ENCODE measurements at places on chromosomes 4 and X. TPM values are rescaled to one million over a fixed set of nuclear protein-coding genes. Genes with fewer than 3 reads are reported as not detected.

The KIAA1210 gene
- 0.11 TPM for total RNA-seq

GRCh38 chr4:81137446-81137845, 77.6 kb downstream of the PRKG2 start:
- no peak for DNase-seq

The NPFFR2 gene
- not detected for total RNA-seq

DNA sequence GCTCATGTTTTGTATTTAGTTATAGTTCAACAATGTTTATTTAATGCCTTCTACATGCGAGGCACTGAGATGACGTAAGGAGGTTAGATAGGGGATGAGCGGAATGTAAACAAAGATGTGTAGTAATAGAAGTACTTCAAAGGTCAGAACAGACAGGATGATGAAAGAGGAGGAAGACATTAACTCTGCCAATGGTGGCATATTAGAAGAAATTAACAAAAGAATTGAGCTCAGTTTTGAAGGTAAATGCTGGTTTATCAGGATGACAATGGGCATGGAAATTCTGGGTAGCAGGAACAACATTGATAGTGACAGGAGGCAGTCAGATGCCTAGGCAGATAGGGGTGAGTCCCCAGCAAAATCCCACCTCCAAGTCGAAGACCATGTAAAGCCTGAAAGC, 62.3 kb upstream of the PGRMC2 start:
- no peak for DNase-seq

GRCh38 chr4:153531000-153531358, 64.8 kb downstream of the TMEM131L start:
- no peak for DNase-seq

The BEND2 gene
- total RNA-seq = not detected

The RPS6KA6 gene
- total RNA-seq = 3.1 TPM

DNA sequence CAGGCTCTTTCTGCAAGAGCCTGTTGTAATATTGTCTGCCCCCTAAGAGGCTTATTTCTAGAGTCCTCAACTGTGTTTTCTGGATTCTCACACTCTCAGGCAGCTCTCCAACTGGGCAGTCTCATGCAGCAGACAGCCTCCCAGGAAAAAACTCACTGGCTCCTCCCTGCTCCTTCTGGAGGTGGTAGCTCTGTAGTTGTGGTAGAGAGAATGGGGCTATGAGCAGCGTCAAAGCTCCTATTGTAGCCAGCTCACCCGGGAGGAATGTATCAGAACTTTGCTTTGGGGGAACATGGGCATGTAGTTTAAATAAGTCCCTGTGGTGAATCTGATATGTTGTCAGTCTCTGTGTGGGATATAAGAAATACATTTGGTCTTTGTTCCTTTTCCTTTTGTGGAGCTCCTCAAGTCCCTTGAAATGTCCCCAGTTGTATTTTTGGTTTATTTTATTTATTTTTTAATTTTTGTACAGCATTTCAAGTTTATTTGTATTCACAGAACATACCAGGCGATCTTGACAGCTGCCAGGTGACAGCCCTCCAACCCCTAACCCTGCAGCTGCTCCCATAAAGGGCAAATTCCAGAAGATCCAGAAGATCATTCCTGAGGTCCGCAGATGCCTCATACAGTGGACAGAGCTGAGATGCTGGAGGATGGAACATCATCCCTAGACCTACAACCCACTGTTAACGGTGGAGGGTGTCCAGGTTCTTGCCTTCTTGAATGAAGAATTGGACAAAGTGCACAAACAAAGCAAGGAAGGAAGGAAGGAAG, 45.7 kb downstream of the TRIM61 start:
- DNase-seq = no peak

- DNase-seq = no peak
Observed at GRCh38 chr4:176207839-176208238, 12.5 kb upstream of the SPATA4 start.

The SUPT20HL1 gene
- not detected for total RNA-seq

The XAGE2 gene
- not detected for total RNA-seq

DNA sequence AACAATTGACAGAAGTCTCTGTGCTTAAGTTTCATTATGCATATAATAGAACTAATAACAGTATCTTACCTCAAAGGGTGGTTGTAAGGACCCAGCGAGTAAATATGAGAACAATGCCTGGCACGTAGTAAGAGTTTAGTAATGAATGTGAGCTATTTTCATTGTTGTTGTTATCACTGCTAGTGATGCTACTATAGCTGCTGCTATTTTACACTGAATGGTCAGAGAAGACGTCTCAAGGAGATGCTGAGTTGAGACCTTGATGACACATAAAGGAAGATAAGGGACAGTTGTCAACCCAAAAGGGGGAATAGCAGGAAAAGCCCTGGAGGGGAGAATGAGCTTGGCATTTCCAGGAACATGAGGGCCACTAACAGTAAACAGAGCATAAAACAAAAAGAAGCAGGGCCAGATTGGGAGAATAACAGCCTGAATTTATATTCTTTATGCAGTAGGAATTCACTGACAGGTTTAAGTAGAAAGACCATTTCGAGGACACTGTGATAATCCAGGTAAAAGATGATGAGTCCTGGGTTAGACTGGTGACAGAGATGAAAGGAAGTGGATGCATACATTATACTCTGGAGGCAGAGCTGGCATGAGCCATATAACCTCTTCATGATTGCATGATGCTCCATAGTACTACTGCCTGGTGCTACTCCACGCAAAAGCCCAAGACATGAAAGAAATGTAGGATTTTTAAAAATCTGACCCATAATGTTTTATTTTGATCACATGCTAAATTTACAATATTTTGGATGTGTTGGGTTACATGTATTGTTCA, 23.1 kb downstream of the ATP8A1 start:
- no peak for DNase-seq

DNA sequence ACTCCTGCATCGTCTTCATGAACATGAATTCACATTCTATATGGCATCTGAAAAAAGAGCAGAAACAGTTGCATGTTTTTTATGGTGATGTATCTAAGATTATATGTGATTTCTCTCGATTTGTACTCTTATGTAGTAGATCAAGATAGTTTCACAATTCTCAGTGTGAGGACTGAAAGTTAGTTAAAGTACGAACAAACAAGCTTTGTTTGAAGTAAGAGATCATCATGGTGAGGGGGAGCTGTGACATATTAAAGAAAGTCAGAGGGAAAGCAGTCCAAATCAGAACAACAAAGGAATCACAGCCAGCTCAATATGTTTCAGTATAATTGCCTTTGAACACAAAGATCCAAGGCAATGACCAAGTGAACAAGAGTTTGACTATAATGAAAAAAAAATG, 1140.6 kb downstream of the SH3BGRL start:
- DNase-seq = no peak

DNA sequence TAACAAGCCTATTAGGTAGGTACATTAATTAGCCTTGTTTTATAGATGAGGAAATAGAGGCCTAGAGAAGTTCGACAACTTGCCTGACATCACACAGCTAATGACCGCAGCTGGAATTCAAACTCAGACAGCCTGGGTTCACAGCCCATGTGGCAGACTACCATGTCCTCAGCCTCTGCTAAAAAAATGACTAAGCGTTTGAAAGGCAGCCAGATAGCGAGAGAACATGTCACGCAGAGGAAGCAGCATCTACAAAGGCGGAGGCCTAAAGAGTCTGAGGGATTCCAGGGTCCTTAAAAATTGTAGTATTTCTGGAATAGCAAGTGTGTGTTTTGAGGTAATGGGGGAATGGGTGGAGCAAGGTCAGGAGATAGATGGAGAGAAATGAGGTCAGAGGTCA, 33.2 kb upstream of the BMP15 start:
- DNase-seq = no peak

The SH3RF1 gene
- 8.5 TPM for total RNA-seq

- DNase-seq = no peak
Observed at GRCh38 chr4:119211867-119212233, 663 bp upstream of the USP53 start.

- DNase-seq = no peak
Observed at GRCh38 chrX:103517246-103517645, 2.0 kb downstream of the RAB40A start.

The RNF150 gene
- total RNA-seq = 0.65 TPM

DNA sequence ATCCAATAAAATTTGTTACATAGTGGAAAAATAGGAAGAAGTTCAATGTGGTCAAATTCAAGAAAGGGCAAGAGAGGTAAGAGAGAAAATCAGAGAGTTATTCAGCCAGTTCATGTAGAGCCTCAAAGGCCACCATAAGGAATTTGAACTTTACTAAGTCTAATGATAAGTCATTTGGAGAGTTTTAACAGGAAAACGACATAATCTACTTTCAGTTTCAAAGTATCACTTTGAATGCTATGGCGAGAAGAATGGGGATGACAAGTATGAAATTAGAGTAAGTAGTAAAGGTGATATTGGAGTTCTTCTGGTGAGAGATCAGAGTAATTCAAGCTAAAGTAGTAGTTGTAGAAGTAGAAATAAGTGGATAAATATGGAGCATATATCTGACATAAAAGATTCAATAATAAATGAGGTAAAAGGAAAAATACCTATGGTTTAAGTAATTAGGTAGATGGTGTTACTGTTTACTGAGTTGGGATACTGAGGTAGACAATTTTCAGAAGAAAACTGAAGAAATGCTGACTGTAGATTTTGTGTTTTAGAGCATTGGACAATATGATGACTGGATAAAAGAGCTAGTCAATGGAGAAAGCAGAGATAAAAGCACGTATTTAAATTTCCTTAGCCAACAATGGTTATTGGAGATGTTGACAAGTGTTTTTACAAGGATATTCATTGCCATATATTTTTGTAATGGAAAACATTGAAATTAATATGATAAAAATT, 331.7 kb upstream of the ADGRL3 start:
- DNase-seq = no peak

- no peak for DNase-seq
Observed at GRCh38 chr4:14177987-14178386, 550.5 kb upstream of the BOD1L1 start.

- no peak for DNase-seq
Observed at GRCh38 chr4:39970671-39971640, 6.8 kb downstream of the PDS5A start.

- no peak for DNase-seq
Observed at GRCh38 chr4:60619531-60620305, 580.4 kb upstream of the ADGRL3 start.

The MAGEB6B gene
- not detected for total RNA-seq

GRCh38 chr4:15914736-15915135, 23.8 kb downstream of the FGFBP1 start:
- no peak for DNase-seq

GRCh38 chrX:72095370-72095769, 36.3 kb downstream of the RTL5 start:
- no peak for DNase-seq

- no peak for DNase-seq
Observed at GRCh38 chr4:17112292-17112659, 213.8 kb upstream of the LDB2 start.

The NUP62CL gene
- 1.3 TPM for total RNA-seq

DNA sequence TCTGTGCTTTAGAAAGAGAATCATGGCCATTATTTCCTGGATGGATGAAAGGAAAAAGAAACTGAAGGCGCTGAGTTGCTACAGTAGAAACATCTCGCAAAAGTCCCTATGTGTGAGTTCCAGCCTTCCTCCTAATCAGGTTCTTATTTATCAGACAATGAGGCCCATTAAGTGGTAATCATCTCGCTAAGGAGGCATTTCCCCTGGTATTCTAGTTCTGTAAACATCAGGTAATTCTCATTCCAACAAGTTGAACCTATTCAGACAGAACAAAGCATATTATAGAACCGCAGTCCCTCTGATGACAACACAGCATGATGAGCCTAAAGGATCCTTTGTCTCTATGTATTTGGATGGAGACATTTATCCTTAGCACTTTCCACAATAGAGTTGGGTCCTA, 205.7 kb upstream of the MAOA start:
- no peak for DNase-seq

The MSANTD1 gene
- 0.76 TPM for total RNA-seq

- no peak for DNase-seq
Observed at GRCh38 chrX:112839856-112840255, 775 bp downstream of the AMOT start.

GRCh38 chr4:20698382-20698781, 1.9 kb upstream of the PACRGL start:
- no peak for DNase-seq

GRCh38 chrX:17005712-17006368, 59.4 kb downstream of the REPS2 start:
- DNase-seq = no peak

DNA sequence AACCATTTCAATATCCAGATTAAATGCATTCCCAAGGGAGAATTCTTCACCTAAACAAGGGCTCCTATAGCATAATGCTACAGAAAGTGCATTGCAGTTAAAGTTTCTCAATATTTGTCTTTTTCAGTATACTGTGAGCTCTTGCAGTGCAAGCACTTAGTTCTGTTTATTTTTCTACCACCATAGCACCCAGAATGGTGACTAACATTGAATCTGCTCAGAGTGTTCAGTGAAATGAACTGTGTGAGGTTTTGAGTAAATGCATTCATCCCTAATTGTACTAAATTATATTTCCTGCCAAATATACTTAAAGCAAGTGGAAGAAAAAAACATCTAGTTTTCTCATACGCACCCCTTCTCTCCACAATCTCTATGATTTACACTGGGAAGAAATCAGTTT, 383.9 kb downstream of the PCDH7 start:
- no peak for DNase-seq

The HSD17B13 gene
- 68.1 TPM for total RNA-seq

DNA sequence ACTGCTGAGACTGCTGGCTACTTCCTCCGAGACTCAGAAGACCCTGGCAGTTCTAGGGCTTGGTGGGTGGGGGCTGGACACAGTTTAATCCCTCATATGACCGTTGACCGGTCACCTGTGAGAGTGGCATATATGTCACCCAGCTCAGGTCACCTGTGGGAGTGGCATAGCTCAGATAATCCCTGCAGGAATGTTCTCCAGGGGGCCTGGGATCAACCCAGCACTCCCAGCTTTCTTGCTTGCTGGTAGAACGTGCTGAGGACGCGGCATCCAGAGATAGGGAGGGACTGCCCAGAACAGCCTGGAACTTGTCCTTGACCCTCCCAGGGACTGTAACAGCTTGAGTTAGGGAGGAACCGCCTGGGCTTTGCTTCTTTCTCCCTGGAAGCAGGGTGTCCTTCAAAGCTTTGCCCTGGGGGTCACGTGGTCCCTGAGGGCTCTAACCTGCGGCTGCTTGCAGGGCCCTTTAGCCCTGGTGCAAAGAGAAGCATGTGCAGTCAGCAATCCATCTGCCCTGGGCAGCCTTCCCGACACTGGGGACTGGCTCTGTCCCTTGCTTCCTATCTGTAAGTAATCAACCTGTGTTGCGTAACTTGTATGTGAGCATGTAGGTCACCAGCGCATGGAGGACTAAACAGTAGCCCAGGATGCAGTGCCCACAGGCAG, 55.3 kb downstream of the ZFYVE28 start:
- no peak for DNase-seq

DNA sequence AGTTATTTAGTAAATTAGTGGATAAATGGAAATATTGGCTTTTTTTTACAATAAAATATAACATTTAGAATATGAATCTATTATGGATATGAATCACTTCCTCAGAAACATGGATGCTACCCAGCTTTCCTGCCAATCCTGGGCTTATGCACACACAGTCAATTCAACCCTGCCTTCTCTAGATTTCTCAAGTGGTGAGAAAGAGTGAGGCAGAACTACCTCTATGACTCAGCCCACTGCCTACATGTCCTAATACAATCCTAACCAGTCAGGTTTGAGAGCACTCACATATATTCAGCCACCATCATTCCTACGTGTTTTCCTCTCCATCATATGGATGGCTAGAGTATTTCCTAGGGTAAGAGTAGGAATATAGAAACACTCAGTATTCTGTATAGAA, 91.1 kb upstream of the ANKRD50 start:
- no peak for DNase-seq
